ENCODE measurements at places on chromosomes 2 and 18.

- no peak for DNase-seq
Measured at GRCh38 chr2:100682536-100682935, 119.7 kb downstream of the PDCL3 start.

- DNase-seq: no peak
Measured at GRCh38 chr2:235264512-235264911, 229.3 kb upstream of the AGAP1 start.

- peak; percentile 14 for DNase-seq
Measured at GRCh38 chr18:3995476-3996102, 459.5 kb downstream of the DLGAP1 start.

GRCh38 chr18:57806201-57806977, 3.3 kb upstream of the ATP8B1 start:
- DNase-seq: no peak
